ENCODE measurements at places on chromosomes 11 and 22.

- no peak for DNase-seq
Observed at GRCh38 chr11:115745610-115746512, 241.6 kb upstream of the CADM1 start.

DNA sequence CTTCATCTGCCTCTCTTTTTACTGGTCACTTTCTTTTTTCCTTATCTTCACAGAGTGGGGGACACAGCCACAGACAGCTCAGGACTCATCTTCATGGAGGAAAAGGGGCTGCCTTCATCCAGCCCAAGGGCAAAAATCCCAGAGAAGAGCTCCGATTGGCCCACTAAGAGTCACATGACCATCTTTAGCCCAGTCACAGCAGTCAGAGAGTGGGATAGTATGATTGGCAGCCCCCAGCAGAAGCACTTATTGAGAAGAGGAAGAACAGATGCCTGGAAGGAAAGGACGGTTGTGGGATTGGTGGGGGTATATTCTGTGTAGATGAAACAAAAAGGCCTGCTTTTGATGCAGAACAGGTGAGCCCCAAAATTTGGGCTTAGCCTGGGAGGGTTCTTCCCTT is 77.8 kb downstream of the MN1 start:
- no peak for DNase-seq

DNA sequence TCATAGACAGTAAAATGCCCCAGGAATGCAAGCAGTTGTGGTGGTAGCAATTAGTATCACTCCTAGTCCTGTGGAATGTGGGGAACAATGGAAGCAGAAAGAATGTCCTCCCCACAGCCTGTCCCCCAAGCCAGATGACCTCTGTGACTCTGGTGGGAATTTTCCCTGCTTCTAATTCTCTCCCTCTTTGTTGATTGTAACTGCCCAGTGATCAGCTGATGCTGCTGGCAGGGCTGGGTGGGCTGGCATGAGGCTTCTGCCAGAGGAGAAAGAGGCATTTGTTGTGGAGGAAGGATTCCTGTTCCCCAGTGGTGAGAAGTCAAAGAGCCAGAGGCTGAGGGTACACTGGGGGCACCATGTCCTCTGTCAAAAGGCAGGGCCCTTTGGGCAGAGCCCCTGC is 116.7 kb upstream of the NCAM1 start:
- DNase-seq = peak; percentile 98

DNA sequence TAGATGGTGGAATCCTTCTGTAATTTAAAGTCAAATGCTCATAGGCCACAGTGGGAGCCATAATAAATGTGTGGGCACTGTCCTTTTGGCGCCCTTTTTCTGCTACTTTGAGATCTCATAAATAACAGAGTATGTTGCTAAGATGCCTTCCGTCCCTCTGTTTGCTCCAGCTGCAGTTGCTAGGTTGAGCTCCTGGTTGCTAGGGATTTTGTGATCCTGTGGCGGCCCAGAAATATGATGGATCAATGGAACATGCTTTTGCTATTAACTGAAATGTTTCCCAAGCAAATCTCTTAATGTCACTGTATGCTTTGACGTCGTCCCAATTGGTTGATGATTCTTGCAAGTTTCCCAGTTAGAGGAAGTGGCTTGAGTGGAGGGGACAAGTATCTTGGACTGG is 53.5 kb downstream of the MYO18B start:
- no peak for DNase-seq

DNA sequence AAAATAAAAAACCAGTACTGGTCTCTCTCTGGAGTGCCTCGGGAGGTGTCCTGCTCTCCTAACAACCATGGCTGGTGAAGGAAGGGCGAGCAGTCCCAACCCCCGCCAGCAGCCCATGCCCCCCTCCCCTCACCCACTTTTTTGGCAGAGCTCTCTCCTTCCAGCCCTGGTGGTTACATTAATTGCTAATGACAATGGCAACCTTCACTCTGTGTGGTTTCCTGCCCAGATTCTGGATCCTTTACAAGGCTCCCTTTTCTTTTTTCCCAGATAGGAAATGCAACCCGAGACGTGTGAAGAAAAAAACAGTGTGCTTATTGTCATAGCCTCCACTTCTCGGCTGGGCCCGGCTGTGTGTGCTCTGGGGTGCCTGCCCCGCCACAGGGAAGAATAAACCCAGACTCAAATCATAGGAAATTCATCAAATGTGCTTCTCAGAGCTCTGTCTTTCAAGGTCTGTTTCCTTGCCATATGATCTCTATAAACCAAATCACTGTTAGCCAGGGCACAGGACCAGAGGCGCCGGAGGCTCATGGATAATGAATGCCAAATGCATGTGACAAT is 513.0 kb downstream of the SOX6 start:
- DNase-seq = peak; percentile 94

DNA sequence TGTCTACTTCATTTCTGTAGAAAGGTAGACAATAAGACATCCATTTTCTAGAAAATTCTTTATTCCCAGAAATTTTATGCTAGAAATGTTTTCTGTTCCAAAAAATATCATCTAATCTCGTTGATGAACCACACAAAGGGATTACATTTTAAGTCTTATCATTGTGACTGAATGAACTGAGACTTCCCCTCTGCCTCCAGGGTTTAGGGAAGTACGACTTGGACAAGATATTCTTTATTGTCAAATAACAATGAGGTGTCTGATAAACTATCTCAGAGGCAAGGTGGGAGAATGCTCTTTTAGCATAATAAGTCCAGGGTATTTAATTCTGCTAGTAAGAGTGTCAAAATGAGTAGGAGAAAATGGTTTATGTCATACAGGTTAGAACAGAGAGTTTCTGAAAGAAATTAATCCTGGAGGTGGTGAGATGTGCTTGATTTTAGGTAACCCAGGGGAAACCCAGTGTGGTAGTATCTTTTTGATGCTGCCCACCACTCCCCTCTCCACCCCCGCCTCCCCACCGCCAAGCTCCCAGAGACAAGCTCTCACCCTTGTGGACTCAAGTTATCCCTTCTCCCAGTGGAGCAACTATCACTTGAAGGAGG is 100.6 kb downstream of the CD44 start:
- no peak for DNase-seq

DNA sequence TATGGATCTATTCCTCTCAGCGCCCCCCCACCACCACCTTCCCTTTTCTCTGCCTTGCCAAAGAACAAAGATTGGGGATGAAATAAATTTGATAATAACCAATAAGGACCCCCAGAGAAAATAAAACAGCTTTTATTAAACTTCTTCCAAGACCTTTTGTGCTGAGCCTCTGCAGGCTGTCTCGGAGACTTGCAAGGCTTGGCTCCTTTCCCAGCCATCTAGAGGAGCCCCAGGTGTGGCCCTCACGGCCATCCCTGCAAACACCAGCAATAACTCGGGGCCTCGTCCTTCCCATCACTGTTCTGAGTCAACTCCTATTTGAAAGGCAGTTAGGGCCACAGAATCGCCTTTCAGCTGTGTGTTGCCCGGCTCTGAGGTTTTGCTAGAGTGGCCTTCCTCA is 51.2 kb upstream of the LMO1 start:
- no peak for DNase-seq

DNA sequence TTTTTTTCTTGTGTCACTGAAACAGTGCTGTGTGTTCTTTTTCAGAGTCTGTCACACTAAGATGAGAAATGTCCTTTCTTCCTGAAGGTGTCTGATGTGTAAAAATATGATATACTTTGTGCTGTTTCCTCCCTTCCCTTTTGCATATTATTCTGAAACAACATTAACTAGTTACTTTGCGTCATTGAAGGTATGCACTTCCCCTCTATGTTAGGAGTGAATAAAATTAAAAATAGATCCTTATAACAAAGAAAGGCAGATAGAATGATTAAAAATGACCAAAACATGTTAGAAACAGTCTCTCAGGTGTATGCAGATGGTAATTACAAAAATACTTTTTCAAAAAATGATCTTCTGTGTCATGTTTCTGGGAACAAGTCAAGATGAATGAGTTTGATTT is 1.6 kb upstream of the RAB30 start:
- no peak for DNase-seq

- DNase-seq = peak; percentile 74
Observed at GRCh38 chr11:35391922-35392688, 27.3 kb downstream of the SLC1A2 start.

DNA sequence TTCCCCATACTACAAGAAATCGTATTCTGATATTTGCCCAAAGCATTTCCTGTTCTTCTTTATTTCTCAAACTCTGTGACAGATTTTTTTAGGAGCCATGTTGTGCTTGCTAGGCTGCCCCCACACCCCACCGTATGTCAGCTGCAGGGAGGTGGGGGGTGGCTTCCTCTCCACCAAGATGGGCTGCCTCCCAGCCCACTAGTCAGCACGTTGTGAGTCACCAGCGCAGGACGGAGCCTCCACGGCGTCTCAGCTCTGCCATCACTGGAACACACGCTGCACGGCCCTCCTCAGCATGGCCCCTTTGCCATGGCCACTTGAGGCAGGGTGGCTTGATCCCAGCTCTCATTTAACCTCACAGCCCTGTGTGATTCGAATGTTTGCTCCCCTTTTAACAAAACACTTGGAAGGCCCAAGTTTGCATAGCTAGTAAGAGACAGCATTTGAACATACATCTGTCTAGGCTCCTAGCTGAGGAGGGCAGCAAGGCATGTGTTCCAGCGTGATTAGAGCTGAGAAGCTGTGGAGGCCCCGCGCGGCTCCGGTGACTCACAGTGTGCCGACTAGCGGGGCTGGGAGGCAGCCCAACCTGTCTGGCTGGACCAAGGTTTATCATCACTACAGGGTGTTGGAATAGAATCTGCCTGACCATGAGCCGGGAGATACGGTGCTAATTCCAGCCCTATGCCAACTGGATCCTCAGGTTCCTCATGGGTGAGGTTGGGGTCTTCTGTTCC is 180.7 kb upstream of the NCAM1 start:
- DNase-seq = no peak

- DNase-seq = peak; percentile 59
Observed at GRCh38 chr22:44068422-44069191, 44.5 kb downstream of the PARVB start.

GRCh38 chr11:67309166-67309565 is 5.8 kb downstream of the SSH3 start:
- no peak for DNase-seq

DNA sequence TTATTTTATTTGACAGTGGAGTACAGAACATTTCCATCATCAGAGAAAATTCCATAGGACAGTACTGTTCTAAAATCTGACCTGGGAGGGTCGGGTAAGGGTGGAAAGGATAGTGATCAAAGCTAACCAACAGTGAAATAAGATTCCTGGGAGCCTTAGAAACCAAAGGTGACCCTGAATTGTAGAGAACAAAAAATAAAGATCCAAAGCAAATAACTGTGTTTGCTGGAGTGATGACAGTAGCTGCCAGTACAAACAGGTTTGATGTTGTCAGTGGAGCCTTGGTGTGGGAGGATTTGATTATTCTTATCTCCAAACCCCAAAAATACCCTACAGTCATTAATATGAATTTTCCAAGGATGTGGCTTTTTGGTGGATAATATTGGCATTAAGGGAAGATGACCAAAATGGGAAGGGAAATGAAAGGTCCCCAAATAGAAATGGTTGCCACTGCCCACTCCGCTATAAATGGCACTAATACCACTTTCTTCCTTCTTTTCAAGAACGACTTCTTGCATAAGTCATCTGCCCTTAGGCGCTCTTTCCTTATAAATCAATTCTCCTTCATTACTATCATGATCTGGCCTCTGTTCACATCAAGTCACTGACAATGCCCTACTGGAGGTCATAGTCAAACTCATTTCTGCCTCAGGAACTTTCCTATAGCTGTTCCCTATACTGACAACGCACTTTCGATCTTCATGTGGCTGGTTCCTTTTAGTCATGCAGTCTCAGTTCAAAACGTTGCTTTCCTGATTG is 44.4 kb downstream of the EHF start:
- DNase-seq = no peak

DNA sequence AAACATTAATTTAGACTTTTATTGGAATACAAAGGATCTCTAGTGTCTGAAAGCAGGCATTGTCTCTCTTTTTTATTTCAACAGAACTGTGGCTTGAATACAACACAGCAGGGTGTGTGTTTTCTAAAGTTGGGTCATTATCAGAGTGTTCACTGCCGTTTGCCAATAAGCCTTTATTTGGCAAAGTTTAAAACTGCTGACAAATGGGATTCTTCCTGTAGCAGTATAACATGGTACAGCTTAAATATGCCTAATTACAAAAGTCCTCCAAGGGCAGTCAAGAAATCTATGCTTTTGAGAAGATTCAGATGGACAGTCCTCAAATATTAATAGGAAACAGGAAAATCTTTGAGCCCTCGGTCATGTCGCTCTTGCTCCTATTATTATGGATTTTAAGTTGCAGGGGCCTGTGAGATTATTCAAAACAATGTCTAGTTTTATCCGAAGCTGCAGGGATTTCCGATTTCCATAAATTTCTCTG is 199.9 kb downstream of the MAML2 start:
- peak; percentile 75 for DNase-seq
